ENCODE measurements at places on chromosomes 5 and 9.

DNA sequence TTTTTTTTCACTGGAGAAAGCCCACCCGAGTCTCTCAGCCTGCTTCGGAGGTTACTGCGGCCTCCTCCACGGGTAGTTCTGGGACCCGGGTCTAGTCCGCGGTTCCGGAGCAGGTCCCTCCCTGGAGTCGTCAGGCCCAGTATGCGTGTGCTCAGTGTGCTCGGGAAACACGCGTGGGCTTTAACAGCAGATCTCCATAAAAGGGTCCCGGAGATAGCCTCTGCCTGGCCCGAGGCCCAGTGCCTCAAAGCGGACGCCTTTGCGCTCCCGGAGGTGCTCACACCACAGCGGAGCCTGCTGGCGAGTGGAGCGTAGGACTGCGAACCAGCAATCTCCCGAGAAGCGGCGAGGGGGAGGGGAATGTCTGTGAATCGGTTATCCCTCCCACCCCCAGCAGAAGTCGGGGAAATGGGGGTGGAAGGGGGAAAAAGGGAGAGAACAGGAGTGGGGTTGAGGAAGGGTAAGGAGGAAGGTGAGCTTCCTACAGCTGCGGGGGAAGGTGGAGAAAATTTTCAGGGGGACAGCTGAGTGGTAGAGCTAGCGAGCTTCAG lies 28.7 kb downstream of the CDKN2A start:
- DNase-seq, result no peak

DNA sequence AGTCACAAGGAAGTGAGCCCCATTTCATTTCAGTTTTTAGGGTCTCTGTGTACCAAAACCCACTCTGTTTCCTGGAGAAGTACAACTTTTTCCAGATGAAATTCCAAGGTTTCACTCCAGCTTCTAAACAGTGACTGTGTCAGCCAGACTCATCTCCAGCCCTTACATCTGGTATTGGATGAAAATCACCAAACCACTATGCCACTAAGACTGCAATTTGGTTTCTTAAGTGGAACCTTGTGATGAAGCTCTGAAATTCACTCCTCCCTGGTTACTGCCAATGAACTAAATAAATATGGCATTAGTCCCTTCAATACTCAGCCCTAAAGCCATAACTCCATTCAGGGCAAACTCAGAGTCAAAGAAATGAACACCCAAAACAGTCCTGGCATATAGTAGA lies 211.2 kb upstream of the DAPK1 start:
- DNase-seq, result no peak

- DNase-seq, result no peak
Observed at GRCh38 chr5:171907725-171908343, 98.6 kb downstream of the FBXW11 start.

DNA sequence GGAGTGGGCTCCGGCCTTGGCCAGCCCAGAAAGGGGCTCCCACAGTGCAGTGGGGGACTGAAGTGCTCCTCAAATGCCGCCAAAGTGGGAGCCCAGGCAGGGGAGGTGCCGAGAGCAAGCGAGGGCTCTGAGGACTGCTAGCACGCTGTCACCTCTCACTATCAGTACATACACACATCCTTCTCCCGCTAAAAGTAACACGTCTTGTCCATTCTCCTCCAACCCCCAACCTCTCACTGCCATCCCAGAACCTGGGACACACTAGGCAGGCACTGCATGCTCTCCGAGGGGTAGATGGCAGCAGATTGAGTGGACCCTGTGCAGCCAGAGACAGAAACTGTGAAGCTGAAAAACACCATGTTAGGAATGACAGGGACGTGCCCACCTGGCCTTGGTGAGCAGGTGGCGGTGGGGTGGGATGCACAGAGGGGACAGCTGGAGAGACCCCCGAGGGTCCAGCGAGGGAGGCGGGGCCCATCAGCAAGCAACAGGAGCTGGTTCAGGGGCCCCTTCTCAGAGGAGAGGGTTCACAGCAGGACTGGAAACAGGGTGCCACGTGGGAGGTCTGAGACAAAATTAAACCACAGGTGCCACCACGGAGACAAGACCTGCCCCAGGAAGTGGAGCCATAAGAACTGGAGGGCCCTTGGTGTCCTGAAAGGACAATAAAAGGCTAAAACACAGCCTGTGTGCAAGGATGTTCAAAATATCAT lies 16.9 kb downstream of the SEMA4D start:
- DNase-seq, result no peak

DNA sequence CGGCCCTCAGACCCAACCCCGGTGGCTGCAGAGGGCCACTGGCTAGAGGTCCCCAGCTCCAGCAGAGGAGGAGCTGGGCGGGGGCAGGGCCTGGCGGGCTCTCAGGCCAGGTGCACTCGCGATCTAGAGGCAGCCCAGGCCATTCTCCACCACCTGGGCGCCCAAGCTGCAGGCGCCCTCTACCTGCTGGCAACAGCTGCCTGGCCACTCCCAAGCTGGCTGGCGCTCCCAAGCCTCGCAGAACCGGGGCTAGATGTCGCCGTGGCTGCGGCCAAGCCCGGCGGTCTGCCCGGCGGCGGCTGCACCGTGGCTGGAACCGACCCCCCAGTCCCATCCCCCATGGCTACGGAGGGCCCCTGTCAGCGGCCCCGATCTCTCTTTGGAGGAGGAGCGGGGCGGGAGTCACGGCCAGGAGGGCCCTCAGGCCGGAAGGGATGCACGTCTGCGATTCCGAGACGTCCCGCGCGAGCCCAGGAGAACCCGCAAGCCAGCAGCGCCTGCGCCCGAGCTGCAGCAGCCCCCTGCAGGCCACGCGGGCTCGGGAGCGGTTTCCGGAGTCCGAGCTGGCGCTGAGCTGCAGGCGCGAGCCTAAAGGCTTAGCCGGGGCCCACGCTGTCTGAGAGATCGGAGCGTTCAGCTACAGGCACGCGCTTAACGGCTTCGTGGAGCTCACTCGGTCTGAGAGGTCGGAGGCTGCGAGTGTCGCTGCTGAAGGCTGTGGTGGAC lies 44.3 kb upstream of the BICD2 start:
- no peak for DNase-seq

DNA sequence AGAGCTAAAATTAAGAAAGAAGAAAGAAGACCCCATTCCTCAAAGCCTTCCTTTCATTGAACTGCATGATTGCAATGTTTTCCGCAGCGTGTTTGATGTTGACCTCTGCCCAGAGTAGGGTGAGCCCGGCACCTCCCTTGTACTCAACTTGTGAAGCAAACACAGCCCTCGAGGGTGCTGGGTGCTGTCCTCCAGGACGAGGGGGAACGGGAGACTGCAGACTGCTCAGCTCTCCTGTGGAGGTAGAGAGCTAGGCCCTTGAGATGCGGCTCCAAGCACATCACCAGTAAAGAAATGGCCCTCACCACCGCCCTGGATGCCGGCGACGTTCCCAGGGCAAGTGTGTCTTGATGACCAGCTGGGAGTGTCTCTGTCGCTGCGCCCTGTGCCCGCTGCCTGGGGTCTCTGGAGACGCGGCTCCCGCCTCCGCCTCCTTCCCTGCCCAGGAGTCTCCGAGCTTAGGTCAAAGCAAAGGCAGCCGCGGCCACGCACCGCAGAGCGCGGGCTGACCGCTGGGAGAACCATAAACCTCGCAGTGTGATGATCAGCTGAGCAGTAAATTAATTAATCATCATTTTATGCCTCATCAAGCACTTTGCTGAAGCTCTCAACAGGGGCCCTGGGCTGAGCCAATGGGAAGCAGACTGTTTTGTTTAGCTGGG lies 108.7 kb downstream of the IRX2 start:
- DNase-seq, result no peak
